CD4-positive, alpha-beta T cell treated with Interleukin-15 for 1 hour (primary cell): ENCODE measurements at places on chromosomes 16 and 17.

GRCh38 chr17:7927596-7927995 is 2.1 kb downstream of the KCNAB3 start:
- no peak for DNase-seq

DNA sequence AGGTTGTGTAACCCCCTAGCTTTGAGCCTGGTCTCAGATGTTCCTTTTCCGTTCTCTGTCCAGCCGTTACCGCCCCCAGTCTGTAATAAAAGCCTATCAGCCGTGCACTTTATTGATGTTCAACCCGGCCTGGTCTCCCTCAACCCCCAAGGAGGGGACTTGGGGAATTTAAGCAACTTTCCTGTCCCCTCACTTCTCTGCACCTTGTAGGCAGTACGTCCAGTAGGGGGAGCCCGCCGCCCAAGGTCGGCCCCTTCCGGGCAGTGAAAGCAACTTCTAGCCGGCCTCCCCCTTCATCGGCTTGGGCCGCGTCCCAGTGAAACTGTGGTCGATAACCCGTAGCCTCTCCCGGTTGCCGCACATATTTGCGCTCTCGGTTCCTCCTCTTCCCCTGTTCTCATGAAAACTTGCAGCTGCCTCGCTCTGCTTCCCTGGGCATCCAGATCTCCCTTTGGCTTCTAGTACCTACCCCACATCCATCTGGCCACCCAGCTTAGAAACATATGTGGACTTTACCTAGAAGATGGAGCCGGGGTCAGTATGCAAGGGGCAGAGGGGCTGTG is 7.9 kb downstream of the PNPO start:
- DNase-seq: peak; percentile 74

DNA sequence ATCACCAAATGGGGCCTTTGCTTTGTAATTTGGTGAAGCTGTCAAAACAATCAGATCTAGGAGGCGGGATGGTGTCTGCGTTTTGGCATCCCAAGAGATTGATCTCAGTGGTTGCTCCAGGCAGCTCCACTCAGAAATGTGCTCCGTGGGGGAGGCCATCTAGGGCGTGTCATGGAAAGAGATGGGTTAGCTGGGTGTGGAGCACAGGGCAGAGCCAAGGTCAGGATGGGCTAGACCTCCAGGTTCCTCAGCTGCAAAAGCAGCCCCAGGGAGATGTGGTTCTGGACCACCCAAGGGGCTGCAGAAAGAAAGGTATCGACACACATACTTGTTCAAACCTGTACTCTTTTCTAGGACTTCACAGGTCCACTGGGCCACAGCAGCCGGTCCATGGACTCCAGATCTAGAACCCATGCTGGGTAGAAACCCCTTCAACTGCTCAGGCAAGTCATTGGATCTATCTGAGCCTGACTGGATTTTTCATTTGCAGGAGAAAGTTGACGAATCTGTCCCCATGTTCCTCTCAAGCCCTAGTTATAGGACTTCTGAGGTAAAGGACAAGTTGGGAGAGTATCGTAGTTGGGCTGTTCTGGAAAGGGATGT is 270.2 kb upstream of the RPL38 start:
- DNase-seq: no peak

DNA sequence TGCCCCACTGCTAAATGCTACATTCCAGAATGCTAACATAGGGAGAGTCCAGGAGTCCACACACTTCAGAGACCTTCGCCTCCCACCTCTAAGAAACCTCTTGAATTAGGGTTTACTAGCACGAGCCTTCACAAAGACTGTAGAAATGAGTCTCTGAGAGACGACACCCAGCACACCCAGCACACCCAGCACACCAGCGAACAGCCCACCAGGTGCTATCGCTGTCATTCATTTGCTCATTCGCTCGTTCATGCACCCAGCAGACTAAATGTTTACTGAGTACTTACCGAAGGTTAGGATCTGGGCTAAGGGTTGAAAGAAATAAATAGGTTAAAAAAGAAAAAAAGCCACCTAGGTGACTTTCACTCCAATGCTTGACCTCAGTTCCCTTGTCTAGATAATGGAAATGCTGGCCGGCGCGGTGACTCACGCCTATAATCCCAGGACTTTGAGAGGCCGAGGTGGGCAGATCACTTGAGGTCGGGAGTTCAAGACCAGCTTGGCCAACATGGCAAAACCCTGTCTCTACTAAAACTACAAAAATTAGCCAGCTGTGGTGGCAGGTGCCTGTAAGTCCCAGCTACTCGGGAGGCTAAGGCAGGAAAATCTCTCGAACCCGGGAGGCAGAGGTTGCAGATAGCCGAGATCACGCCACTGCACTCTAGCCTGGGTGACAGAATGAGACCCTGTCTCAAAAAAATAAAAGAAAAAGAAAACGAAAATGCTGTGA is 100.8 kb downstream of the ADCY9 start:
- DNase-seq: no peak

- no peak for DNase-seq
Measured at GRCh38 chr16:1961651-1962067, 2.3 kb downstream of the NDUFB10 start.

DNA sequence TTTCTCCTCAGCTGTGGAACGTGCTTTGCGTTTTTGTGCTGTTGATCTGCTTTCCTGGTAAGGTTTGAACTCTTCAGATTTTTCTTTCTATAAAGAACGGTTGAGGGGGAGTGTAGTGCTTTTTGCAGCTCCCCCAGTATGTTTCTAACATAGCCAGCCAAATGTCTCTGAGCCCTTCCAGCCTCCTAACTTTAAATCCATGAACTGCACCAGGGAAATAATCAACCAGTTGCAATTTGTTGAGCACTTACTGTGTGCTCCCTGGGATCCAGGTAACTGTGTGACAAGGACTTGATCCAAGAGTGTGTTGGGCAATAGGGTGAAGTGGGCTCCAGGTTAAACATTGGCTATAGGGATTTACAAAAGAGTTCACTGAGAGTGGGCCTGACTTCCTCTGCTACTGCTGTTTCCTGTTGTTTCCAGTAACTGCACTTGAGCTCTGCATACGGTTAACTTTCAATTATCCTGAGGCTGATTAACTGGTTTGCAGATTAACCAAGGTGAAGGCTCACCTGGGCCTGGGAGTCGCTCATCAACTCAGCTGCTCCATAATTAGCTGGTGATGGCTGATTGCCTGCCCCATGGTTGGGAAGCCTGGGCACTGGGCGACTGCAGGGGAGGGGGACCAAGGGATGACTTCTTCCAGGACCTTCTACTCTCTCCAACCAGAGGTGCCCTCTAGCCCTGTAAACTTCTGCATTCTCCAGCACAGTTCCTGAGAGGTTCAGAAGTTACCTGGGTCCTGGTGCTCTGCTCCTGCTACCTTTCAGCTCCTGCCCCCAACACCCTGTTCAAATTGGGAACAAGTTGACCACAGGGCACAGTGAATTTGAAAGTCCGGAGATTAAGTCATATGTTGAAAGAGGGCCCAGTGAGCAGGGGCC is 19.5 kb downstream of the HLF start:
- DNase-seq: no peak

DNA sequence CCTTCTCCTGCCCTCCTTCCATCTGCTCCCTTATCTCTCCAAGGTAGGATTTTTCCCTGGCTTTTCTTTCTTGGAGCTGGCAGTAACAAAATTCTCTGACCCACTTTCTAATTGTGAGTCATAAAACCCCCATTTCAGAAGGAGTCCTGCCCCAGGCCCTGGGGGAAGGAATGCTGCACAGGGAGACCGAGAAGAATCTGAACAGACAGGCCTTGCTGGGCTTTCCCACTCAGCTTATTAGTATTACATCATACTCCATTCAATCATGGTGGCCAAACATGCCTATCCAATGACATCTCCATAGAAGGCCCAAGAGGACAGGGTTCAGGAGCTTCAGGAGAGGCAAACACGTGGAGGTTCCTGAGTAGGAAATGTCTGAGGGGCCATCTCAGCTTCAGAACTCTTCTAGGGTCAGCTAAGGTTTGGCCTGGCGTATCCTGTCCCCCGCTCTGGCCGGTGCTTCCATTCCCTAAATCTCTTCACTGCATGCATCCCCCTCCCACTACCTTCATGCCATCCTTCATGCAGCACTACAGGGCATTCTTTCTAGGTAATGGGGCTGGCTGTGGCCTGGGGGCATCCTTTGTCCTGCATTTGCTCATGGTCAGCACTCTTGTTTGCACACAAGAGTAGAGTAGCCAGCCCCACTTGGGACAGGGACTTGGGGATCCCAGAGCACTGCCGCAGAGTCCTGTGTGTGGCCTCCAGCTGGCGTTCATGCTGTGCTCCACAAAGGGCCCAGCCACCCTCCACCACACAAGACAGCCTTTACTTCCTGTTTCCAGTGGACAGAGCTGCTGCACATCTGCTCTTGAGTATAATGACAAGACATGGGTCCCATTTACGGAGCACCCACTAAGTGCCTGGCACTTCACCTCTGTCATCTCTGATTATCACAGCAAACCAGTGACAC is 8.2 kb downstream of the SLC6A2 start:
- no peak for DNase-seq
